Activated T-helper 9 cell treated with anti-CD3 and anti-CD28 coated beads, Interleukin-2, amount 50 U/mL, for 16 hours (primary cell): ENCODE measurements at places on chromosomes 1 and 21.
A peak's percentile ranks its signal among the peaks of the same experiment; 100 is the strongest.

- no peak for DNase-seq
Measured at GRCh38 chr21:37047079-37047478, 25.8 kb downstream of the PIGP start.

DNA sequence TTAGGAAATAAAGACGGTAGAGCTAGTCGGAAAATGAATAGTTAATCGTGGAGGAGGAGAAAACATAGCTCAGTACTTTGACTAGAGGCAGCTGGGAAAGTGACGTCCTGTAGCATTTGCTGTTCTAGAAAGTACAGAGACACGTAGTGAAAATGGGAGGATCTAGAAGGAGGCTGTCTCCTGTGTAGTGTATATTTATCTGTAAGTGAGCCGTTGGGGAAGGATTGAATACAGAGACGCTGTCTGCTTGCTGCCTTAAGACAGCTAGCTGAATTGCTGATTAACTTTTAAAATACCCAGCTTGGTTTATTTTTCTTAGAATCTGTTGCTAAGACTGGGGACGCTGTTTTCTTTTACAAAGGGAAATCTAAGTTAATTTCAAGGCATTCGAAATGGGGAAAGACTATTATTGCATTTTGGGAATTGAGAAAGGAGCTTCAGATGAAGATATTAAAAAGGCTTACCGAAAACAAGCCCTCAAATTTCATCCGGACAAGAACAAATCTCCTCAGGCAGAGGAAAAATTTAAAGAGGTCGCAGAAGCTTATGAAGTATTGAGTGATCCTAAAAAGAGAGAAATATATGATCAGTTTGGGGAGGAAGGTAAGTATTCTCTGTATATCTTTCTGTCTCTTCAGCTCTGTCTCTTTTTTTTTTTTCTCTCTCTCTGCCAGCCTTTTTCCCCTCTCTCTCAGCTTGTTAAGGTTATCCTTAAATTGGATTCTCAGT is at the start of gene DNAJB4:
DNAJB4 (plus strand) TSS at position 221 of the 729 bp plus-strand sequence; CDS start at position 393, 172 bp downstream.
- DNase-seq = peak; percentile 26

- no peak for DNase-seq
Measured at GRCh38 chr1:208445758-208446203, 201.6 kb upstream of the PLXNA2 start.

DNA sequence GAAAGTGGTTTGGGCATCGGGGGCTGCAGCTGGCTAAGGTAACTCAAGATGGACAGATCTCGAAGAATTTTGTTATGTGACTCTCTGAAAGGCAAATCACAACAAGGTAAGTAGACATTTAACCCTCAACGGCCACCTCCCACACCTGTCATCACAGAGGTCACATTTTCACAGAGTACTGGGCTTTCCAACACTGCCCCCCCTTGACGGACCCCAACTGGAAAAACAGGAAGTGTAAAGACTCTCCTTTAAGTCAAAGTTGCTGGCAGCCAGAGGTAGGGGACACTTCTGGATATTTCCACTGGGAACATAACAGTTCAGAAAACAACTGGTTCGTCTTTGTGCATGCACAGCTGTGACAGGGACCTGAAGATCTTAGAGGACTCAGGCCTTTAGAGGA is 22.3 kb downstream of the NOL9 start:
- DNase-seq = no peak

DNA sequence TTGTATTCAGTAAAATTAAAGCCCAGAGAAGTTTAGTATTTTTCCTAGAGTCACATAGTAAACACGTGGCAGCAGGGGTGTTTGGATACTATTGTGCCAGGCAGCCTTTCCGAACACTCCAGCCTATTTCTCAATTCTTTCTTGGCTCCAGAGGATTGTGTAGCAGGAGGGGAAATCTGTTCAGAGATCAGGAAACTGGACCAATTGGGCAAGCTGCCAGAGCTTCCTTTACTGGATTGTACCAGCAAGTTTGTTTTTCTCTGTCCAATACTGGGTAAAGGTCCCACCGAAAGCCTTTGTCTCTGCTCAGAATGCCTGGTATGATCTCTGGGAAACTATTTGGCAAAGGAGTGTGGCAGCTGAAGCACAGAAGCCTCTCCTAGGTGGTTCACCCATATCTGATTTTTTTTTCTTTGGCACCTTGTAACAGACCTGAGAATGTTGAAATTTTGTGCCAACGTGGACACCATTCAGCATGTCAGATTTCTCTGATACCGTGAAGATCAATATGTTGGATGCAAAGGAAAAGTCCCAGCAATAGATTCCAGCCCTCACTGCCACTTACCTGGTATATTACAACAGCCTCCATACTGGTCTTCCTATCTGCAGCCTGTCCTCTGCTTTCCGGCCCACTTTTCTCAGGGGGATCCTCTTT is 126.2 kb downstream of the FGGY start:
- DNase-seq = no peak

GRCh38 chr1:42962641-42963377 is 4.1 kb upstream of the SLC2A1 start:
- DNase-seq = no peak
